Aorta (tissue), 5 donors: ENCODE measurements at places on chromosomes 16 and 17. TPM values are rescaled to one million over a fixed set of nuclear protein-coding genes. Genes with fewer than 3 reads are reported as not detected.
A peak's percentile ranks its signal among the peaks of the same experiment; 100 is the strongest.

DNA sequence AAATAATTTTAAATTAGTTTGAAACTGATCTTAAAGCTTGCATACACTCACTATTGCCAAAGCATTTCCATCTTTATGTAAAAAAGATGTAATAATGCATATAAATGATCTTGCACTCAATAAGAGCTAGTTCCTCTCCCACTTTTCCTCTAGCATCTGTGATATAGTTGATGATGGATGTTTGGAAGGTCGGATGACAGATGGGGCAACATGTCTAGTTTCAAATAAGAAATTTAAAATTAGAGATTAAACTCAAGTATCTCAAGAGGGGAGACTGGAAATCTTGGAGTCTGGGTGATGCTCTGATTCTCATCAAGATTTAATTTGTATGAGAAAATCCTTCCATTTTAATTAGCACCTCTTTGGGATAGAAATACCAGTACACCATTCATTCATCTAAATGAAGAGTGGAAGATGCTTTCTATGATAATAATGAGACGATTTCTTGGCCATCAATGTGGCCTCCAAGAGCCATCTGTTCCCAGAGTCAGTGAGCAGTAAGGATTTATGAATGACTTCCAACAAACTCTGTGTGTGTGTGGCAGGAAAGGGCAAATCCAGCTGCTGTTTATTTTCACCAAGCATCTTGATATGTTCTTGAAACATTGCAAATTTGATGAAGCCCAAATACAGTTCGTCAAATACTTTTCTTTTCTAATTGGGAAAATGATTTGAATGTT is 616.3 kb upstream of the CDH8 start:
- H3K36me3 ChIP-seq: no peaks in the 10 kb centered on the region
- no peak overlapping the region for H3K4me3 ChIP-seq
- H3K27me3 ChIP-seq: no peaks in the 10 kb centered on the region
- H3K27ac ChIP-seq: no peak overlapping the region
- no peaks in the 10 kb centered on the region for H3K4me1 ChIP-seq

- peak; percentile 62 for DNase-seq
- no peaks in the 10 kb centered on the region for H3K36me3 ChIP-seq
- H3K4me1 ChIP-seq: no peaks in the 10 kb centered on the region
- H3K4me3 ChIP-seq: no peak overlapping the region
- H3K27me3 ChIP-seq: no peaks in the 10 kb centered on the region
Measured at GRCh38 chr17:10063730-10064241, 134.6 kb downstream of the GAS7 start.

DNA sequence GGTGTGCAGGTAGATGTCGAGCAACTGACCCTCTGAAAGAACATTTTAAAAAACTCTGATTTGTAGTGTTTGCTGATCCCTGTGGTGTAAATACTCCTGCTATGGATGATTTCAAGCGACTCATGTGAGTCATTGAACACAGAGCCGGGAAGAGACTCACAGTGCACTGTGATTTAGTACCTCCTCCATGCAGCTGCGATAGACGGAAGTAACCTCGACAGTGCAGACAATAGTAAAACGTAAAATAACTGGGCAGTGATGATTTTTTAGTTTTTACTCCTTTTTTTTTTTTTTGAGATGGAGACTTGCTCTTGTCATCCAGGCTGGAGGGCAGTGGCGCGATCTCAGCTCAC is 8.7 kb downstream of the TBX21 start:
- no peak overlapping the region for H3K4me3 ChIP-seq
- no peaks in the 10 kb centered on the region for H3K27me3 ChIP-seq
- no peaks in the 10 kb centered on the region for H3K36me3 ChIP-seq
- no peaks in the 10 kb centered on the region for H3K4me1 ChIP-seq

DNA sequence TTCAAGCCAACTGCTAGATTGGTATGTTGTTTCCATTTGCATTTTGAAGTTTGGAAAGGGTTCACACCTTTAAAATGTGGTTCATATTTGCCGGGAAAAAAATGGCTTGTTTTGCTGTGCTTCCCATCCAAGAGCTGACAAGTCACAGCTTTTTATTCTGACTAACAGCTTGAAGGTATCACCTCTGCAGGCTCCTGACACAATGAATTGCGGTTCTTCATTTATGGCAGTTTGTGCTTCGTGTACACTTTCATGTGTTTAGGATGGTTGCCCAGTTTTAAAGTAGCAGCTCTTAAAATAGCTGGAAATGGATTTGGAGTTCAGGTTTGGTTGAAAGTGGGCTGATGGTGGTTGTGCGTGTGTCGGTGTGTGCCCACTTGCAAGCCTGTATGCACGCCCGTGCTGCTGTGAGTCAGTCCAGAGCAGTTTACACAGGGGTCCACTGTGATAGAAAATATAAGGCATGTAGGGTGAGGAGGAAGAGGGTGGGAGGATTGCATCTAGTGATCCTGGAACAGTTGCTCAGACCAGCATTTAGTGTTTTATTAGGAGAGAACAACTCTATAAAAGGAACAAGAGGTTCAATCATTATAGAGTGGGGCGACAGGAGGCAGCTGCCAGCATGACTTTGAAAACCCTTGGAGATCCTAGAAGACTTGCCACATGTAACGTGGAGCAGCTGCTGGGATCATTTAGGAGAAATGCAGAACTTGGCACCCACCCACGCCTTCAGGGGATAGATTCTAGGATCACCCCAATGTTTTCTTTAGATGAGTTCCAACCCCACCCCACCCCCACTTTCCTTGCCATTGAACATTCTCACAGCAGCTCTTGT is 108.0 kb upstream of the TBX2 start:
- H3K4me1 ChIP-seq: peaks cover 2% of the 10 kb centered on the region
- no peak overlapping the region for H3K4me3 ChIP-seq
- no peak overlapping the region for H3K27ac ChIP-seq
- DNase-seq: no peak
- no peaks in the 10 kb centered on the region for H3K36me3 ChIP-seq
- no peaks in the 10 kb centered on the region for H3K27me3 ChIP-seq

DNA sequence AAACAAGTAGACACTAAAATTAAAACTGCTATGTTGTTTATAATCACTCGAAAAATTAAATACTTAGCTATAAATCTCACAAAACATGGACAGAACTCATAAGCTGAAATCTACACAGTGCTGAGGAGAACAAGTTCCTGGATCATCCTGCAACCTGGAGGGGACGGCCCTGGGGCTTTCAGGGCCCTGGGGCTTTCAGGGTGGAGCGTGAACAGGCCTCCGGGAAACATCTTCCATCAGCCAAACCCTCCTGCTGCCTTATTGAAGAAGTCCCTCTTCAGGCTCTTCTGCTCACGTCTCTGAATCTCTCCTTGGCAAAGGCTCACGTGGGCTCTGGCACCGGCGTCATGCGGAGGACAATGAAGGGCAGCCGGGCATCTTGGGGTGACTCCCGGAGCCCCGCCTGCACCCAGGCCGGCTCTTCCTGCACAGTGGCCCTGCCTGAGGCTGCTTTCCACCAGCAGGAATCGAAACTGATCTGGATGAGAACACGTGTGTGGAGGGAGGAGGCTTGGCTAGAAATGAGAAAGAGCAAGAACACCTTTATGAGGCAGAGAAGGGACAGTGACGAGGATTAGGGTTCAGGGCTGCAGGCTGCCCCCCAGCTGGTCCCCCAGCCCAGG is 127.3 kb downstream of the CDRT15L2 start:
- H3K4me3 ChIP-seq: no peak overlapping the region
- DNase-seq: no peak
- no peaks in the 10 kb centered on the region for H3K27me3 ChIP-seq

GRCh38 chr16:84196727-84197394 is 5.9 kb downstream of the ADAD2 start:
- H3K4me1 ChIP-seq: no peaks in the 10 kb centered on the region
- H3K27me3 ChIP-seq: no peaks in the 10 kb centered on the region
- no peaks in the 10 kb centered on the region for H3K36me3 ChIP-seq

The LHX1 gene
- polyA plus RNA-seq: not detected

DNA sequence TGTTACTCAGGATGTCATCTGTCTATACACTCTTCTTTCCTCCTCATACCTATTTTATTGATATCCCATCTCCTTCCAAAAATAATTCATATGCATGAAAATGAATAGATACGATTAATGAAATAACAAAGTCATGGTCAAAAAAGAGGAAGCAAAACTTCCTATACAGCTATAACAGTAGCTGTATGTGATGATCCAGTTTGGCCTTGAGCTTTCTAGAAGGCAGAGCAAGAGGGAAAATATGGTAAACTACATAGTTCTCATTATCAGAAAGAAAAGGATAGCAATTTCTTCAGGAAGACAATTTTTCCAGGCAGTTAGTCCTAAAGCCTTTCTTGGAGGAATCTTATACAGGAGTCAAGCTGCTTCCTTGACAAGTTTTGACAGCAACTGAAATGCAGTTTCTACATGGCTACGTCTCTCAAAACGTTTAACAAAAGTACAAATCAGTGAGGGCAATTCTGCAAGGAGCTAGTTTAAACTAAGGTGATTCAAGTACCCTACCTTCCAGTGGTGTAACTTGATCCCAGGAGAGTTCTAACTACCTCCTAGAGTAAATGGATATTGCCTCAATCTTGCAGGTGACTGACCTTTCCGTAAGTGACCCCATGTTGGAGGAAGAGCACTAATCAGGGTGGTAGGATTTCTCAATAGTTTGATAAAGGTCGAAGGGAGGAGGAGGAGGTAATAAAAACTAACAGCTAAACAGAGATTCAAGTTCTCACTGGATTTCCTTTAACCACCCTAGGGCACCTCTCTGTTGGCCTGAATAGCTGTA is 1.0 kb downstream of the SPAG5 start:
- no peaks in the 10 kb centered on the region for H3K36me3 ChIP-seq
- H3K4me3 ChIP-seq: no peak overlapping the region
- no peak for DNase-seq
- H3K27me3 ChIP-seq: no peaks in the 10 kb centered on the region

DNA sequence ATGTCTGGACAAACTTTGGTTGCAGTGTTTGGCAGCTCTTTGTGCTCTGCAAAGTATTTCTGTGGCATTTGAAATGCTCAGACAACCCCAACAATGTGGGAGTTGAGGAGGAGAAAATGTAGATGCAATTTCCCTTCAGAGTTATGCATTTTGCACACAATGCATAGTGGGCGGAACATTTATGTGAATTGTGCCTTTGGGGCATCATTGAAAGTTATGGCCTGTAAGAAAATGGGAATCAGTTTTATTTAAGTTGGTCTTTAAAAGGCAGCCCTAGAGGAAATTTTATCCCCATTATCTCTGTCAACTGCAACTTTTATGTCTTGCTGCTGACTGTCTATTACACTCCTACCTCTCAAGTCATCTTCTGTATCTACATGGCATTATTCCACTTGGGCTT is 176.2 kb downstream of the MAP2K6 start:
- DNase-seq: no peak
- no peaks in the 10 kb centered on the region for H3K4me1 ChIP-seq
- H3K36me3 ChIP-seq: no peaks in the 10 kb centered on the region
- H3K27me3 ChIP-seq: no peaks in the 10 kb centered on the region

DNA sequence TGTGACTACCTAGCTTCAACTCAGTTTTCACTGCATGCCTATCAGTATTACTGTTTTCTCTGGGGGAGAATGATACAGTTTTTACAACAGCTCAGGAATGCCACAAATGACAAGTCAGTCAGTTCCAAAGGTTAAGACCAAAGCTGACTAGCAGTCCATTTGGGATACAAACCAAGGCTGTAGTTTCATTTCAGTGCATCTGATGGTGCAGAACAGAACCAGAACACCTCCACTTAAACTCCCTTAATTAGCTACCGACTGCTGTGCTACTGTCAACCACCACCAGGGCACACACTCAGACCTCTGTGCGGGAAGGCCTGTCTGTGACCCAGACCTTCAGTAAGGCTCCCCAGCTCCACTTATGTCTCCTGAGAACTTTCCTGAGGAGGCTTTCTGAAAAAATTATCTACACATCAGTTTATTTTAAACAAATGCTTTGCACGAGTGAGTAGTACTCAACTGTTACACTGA is 20.4 kb downstream of the NFE2L1 start:
- no peaks in the 10 kb centered on the region for H3K36me3 ChIP-seq
- H3K4me3 ChIP-seq: no peak overlapping the region
- H3K27ac ChIP-seq: no peak overlapping the region
- H3K27me3 ChIP-seq: no peaks in the 10 kb centered on the region
- no peaks in the 10 kb centered on the region for H3K4me1 ChIP-seq

GRCh38 chr17:46943501-46944393 is 20.8 kb downstream of the GOSR2 start:
- DNase-seq: no peak
- no peak overlapping the region for H3K4me3 ChIP-seq
- no peaks in the 10 kb centered on the region for H3K27me3 ChIP-seq

DNA sequence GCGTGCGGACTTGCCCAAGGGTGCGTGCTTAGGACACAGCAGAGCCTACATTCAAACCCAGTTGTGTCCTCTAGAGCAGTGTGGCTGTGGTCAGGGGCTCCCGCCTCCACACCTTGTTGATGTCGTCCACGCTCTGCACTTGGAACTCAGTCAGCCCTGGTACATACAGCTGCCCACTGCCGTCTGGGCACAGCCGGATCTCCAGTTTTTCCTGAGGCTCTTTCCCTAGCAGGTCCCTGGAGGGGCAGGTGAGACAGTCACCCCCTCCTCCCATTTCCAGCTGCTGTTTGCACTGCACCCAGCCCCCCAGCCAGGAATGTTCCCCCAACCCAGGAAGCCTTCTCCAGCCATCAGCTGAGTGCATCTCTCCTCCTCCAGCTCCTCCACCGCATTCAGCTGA is 25.7 kb downstream of the KATNB1 start:
- H3K27ac ChIP-seq: no peak overlapping the region

- no peak overlapping the region for H3K4me3 ChIP-seq
- H3K27ac ChIP-seq: no peak overlapping the region
- no peaks in the 10 kb centered on the region for H3K4me1 ChIP-seq
- H3K36me3 ChIP-seq: no peaks in the 10 kb centered on the region
- H3K27me3 ChIP-seq: no peaks in the 10 kb centered on the region
Measured at GRCh38 chr16:80407265-80407987, 133.4 kb upstream of the DYNLRB2 start.

The WSCD1 gene
- 2.0 TPM for polyA plus RNA-seq

DNA sequence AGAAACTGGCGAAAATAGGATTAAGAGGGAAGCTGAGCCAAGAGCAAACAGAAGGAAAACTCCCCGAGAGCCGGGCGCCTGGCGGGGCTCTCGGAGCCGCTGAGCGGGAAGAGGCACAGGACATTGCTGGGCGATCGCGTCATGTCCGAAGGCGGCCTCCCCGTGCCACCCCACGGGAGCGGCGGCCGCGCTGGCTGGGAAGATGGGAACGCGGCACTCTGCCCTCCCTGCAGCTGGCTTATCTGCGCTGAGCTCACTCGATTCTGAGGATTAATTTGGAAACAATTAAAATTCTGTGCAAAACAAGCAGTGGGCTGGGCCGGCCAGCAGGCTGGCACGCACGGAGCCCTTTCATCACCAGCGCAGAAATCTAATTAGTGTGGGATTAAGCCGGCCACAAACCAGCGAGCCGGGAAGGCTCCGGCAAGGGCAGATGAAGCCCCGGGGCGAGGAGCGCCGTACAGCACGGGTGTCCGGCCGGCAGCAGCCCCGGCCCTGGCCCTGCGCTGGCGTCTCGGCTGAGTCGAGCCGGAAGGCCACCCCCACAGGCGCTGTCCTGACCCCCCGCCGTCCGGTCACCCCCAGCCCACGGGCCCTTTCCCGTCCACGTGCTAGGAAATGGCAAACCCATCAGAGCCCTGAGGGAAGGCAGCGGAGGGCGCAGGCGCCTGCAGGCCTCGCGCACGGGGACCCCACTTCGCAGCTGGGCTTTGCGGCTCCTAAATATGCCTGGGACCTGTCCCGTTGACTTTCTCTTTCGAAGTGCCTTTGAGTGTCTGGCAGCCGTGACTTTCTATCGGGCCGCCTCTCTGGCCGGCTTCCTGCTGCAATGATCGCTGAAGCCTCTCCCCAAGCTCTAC is 37.9 kb downstream of the SOX8 start:
- peak; percentile 78 for DNase-seq
- no peaks in the 10 kb centered on the region for H3K27me3 ChIP-seq
- no peaks in the 10 kb centered on the region for H3K4me1 ChIP-seq
- no peaks in the 10 kb centered on the region for H3K36me3 ChIP-seq

The NACA2 gene
- 0.20 TPM for polyA plus RNA-seq
